ENCODE measurements at places on chromosomes 3 and 15. TPM values are rescaled to one million over a fixed set of nuclear protein-coding genes. Genes with fewer than 3 reads are reported as not detected.
A peak's percentile ranks its signal among the peaks of the same experiment; 100 is the strongest.

DNA sequence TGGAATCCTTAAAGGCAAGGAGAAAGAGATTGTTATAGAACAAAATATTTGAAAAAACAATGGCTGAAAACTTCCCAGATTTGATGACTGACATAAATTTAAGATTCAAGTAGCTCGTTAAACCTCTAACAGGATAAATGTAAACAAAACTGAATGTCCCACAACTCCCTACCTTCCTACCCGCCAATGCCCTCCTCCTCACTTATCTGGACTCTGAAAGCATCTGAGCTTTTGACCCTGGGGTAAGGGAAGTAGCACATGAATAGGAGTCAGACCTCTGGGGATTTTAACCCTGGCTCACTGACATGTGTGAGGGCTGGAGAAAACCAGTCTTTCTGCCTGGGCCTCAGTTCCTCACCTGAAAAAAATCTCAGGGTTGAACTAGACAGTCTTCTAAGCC is 26.9 kb downstream of the CYP19A1 start:
- H3K4me3 ChIP-seq = no peak overlapping the region
- no peaks in the 10 kb centered on the region for H3K4me1 ChIP-seq
- no peaks in the 10 kb centered on the region for H3K27me3 ChIP-seq
- no peak for DNase-seq
- no peaks in the 10 kb centered on the region for H3K36me3 ChIP-seq

DNA sequence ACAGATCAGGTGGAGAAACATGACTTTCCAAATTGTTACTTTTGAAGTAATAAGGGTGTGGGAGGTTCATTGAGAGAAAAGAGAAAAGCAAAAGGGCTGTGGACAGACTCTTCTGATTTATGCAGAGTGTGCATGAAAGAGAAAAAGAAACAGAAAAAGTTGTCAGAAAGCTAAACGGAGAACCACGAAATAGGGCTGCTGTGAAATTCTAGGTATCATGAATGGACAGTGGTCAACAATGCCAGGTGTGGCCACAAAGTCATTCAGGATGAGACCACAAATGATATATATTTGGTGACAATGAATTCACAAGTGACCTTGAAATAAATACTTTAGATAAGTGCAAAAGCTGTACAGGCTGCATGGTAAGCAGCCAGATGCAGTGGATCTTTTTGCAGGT is 170.1 kb downstream of the IL5RA start:
- no peak for DNase-seq
- no peak overlapping the region for H3K27ac ChIP-seq
- H3K4me3 ChIP-seq = no peak overlapping the region
- no peaks in the 10 kb centered on the region for H3K4me1 ChIP-seq

- peak overlapping the region; percentile 59 for H3K27ac ChIP-seq
- no peaks in the 10 kb centered on the region for H3K36me3 ChIP-seq
- no peak for DNase-seq
- H3K27me3 ChIP-seq = peaks cover 16% of the 10 kb centered on the region
- peaks cover 16% of the 10 kb centered on the region for H3K4me1 ChIP-seq
These were observed 1.4 kb downstream of the PFN2 start for GRCh38 chr3:149969110-149969939.

Gene SLC9C1
- total RNA-seq = not detected
